ENCODE measurements at places on chromosomes 11 and 22. TPM values are rescaled to one million over a fixed set of nuclear protein-coding genes. Genes with fewer than 3 reads are reported as not detected.

SOX6 gene
- total RNA-seq = not detected

MPZL2 gene
- 3.1 TPM for total RNA-seq

SPINDOC gene
- total RNA-seq = 11.0 TPM

OR51B4 gene
- total RNA-seq = not detected

SLC35C1 gene
- total RNA-seq = 11.8 TPM

SUSD2 gene
- total RNA-seq = 1.9 TPM

HBG1 gene
- not detected for total RNA-seq

DNA sequence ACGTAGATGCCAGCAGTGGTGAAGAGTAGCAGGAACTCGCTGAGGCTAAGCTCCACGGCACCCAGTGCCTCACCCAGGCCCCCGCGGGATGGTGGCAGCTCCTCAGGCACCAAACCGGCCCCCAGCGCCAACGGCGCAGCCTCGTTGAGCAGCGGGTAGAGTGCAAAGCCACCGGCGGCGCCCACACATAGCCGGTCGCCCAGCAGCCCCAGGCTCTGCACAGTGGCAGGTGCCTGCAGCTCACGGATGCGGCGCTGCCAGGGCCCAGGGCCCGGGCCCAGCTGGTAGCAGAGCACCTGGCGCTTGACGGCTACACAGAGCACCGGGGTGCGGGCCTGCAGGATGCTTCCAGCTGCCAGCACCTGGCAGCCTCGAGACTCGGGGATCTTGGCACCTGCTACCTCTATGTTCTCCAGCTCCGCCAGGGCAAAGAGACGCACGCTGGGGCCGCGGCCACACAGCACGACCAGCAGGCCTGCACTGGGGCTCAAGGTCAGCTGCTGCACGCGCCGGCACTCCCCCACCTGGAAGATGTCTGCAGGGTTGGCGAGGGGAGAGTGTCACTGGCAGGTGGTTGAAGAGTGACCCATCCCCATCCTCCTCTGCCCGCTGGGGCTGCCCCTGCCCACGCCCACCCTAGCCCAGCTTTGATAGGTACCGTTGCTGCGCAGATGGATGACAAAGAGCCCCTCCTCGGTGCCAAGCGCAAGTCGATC is 14.8 kb downstream of the CDC42BPG start:
- no peaks in the 10 kb centered on the region for H3K4me1 ChIP-seq
- no peak overlapping the region for H3K4me3 ChIP-seq
- DNase-seq = no peak

DNA sequence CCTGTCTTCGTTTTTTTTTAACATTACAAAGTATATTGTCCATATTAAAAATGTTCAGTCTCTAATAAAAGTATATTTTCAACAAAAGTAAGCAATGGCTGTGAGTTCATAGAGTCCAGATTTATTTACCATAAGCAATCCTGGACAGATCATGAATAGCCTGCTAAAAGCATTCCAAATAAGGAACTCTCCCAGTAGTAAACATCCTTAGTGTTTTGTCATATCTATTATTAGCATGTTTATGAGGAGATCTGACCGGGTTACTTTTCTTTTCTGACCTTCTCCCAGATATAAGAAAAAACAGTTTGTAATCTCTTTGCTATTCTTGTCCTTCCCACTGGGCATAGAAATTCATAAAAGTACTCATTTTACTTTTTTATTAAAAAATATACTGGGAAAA is 403.9 kb upstream of the ANO3 start:
- no peak overlapping the region for H3K4me3 ChIP-seq
- no peaks in the 10 kb centered on the region for H3K36me3 ChIP-seq
- no peak overlapping the region for H3K27ac ChIP-seq
- no peak for DNase-seq
- no peaks in the 10 kb centered on the region for H3K4me1 ChIP-seq
- no peaks in the 10 kb centered on the region for H3K27me3 ChIP-seq

DNA sequence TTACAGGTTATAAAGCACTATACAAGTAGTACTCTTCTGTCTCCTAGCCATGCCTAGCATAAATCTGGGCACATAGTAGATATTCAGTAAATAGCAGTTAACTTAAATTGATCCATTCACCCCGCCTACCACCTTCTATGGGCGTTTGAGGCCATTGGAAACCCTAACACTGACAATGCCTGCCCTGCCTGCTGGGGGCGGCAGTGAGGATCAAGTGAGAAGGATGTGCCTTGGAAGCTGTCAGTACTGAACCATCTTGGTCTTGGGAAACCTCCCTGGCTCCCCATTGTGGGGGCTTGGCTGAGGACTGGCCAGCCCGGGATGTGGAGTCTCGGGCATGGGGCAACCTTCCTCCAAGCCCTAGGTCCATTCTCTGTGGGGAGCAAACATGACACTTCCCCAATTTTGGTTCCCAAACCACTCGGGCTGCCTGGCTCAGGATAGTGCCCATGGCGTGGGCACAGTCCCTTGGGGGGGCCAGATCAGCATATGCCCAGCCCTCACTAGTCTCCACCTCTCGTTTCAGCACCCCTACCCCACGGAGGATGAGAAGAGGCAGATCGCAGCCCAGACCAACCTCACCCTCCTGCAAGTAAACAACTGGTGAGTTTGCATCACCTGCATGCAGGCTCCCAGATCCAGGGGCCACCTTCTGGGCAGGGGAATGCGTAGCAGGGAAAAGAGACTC is 67.4 kb downstream of the FEZ1 start:
- H3K4me1 ChIP-seq = peaks cover 5% of the 10 kb centered on the region
- no peak for DNase-seq
- no peak overlapping the region for H3K27ac ChIP-seq
- H3K4me3 ChIP-seq = no peak overlapping the region
- H3K36me3 ChIP-seq = no peaks in the 10 kb centered on the region

GRCh38 chr11:72759468-72759985 is 7.3 kb upstream of the ARAP1 start:
- H3K36me3 ChIP-seq = peaks cover 17% of the 10 kb centered on the region
- H3K27me3 ChIP-seq = no peaks in the 10 kb centered on the region
- no peak overlapping the region for H3K27ac ChIP-seq
- no peaks in the 10 kb centered on the region for H3K4me1 ChIP-seq

DNA sequence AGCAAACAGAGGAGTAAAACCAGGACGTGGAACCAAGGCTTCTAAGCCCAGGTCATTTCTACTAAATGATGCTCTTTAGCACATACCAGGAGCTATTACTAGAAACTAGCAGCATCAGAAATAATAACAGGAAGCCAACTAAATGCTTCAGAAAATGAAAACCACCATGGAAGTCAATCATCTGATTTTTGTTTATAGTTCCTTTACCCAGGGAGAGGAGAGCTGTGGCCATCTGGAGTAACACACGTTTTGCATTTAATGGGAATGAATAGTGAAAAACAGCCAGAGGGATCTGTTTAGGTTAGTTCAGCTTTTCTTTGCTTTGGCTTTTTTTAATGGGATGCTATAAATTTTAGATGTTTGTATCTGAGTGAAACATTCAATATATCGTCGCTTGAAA is 250.7 kb upstream of the ARHGAP20 start:
- H3K36me3 ChIP-seq = no peaks in the 10 kb centered on the region
- H3K27ac ChIP-seq = no peak overlapping the region

DNA sequence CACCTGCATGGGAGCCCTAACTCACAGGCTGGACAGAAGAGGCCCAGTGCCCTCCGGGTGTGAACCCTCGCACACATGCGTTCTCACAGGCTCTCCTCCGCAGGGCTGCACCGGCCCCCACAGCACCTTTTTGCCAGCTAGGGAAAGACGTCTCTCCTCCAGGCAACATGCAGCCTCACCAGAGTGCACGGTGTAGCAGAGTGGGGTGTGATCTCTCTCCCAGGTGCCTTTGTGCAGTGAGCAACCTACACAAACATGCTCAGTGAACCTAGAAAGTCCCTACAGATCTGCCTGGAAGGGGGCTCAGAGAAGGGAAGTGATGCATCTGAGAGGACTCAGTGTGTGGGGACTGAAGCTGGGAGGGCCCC is 3.7 kb upstream of the CARNS1 start:
- no peaks in the 10 kb centered on the region for H3K27me3 ChIP-seq
- H3K27ac ChIP-seq = peak overlapping the region; percentile 61
- H3K36me3 ChIP-seq = peaks cover 10% of the 10 kb centered on the region
- peak overlapping the region; percentile 25 for H3K4me3 ChIP-seq

GRCh38 chr11:19742588-19743292 is 30.1 kb downstream of the NAV2 start:
- H3K36me3 ChIP-seq = no peaks in the 10 kb centered on the region
- H3K27ac ChIP-seq = no peak overlapping the region
- H3K27me3 ChIP-seq = no peaks in the 10 kb centered on the region
- peak; percentile 28 for DNase-seq

GRCh38 chr22:37425800-37426705 is 1.2 kb downstream of the ELFN2 start:
- peaks cover 56% of the 10 kb centered on the region for H3K27me3 ChIP-seq
- H3K4me3 ChIP-seq = peak overlapping the region; percentile 87
- no peaks in the 10 kb centered on the region for H3K36me3 ChIP-seq
- H3K4me1 ChIP-seq = peaks cover 31% of the 10 kb centered on the region
- H3K27ac ChIP-seq = peak overlapping the region; percentile 65
- DNase-seq = no peak

DNA sequence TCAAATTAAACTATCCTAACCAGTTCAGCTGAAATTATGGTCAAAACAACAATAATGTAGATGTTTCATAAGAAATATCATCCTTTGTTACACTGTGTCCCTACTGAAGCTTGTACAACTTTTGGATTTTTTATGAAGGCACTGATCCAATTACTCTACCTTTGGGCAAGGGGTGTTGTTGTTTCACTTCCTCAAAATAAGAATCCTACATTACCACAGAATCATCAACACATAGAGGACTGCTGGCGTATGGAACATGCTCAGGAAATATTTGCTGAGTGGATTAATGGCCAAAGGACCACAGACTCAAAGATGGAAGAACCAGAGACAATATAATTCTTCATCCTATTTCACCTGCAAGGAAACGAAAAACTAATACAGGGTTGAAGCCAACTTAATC is 907.5 kb upstream of the CCDC90B start:
- no peaks in the 10 kb centered on the region for H3K27me3 ChIP-seq
- H3K4me3 ChIP-seq = no peak overlapping the region
- no peaks in the 10 kb centered on the region for H3K36me3 ChIP-seq
- no peaks in the 10 kb centered on the region for H3K4me1 ChIP-seq

DNA sequence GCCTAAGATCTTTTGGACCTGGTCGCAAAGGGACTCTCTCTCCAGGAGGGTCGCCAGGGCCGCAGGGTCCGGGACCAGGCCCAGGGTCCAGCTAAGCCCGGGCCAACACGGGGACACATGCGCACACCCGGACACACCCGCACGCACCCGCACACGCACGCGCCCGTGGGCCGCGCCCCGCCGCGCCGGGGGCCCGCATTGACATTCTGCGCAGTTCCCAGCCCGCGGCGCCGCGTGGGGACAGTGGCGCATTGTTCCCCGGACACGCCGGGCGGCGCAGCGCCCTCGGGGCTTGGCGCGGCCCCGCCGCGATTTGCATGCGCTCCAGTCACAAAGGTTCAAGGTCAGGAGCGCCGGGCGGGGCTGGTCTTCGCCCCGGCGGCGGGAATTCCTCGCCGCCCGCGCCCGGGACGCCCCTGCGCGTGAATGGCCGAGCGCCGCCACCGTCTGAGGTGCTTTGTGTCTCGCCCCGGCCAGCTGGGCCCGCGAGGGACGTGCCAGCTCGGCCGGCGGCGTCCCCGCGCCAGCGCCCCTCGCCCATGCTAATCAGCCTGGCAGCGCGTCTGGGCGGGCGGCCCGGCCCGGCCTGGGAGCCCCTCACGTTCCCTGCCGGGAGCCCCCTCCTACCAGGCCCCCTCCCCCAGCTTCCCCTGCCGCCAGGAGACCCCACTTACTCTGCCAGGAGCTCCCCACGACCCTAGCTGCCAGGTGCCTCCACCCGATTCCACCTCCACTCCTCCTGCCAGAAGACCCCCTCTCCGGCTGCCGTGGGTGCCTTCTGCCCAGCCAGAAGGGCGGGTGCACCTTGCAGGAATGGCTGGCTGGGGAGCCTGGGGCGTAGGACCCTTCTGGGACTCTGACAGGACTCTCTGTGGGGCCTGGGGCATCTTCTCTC is 50.5 kb upstream of the WNT7B start:
- no peaks in the 10 kb centered on the region for H3K36me3 ChIP-seq
- H3K4me1 ChIP-seq = peaks cover 16% of the 10 kb centered on the region
- H3K4me3 ChIP-seq = no peak overlapping the region
- DNase-seq = no peak
- H3K27me3 ChIP-seq = peaks cover 17% of the 10 kb centered on the region

DNA sequence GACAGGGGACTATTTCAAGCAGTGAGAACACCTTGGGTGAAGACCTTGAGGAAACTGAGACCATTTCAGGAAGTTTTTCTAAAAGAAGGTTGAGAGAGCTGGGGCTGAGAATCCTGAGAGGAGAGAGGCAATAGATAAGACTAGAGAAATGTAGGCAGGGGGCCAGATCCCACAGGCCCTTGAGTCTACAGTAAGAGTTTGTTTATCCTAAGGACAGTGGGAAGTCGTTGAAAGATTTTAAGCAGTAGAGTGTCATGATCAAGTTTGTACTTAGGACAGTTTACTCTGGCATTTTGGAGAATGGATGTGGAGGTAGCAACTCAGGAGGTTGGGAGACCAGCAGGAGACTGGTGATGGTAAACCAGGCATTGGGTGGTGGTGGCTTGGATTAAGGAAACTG is 17.1 kb downstream of the HSD17B12 start:
- H3K4me1 ChIP-seq = peaks cover 11% of the 10 kb centered on the region
- H3K27me3 ChIP-seq = no peaks in the 10 kb centered on the region
- H3K36me3 ChIP-seq = peaks cover 6% of the 10 kb centered on the region

GRCh38 chr22:46897246-46897623 is 134.8 kb downstream of the TBC1D22A start:
- H3K27ac ChIP-seq = no peak overlapping the region
- peaks cover 34% of the 10 kb centered on the region for H3K4me1 ChIP-seq
- H3K27me3 ChIP-seq = no peaks in the 10 kb centered on the region
- H3K4me3 ChIP-seq = no peak overlapping the region
- peaks cover 6% of the 10 kb centered on the region for H3K36me3 ChIP-seq

Measured in naive thymus-derived CD8-positive, alpha-beta T cell (primary cell).